ENCODE measurements at places on chromosomes 13 and 19.

GRCh38 chr19:57576661-57577060 is 2.0 kb downstream of the ZNF416 start:
- no peak for DNase-seq

DNA sequence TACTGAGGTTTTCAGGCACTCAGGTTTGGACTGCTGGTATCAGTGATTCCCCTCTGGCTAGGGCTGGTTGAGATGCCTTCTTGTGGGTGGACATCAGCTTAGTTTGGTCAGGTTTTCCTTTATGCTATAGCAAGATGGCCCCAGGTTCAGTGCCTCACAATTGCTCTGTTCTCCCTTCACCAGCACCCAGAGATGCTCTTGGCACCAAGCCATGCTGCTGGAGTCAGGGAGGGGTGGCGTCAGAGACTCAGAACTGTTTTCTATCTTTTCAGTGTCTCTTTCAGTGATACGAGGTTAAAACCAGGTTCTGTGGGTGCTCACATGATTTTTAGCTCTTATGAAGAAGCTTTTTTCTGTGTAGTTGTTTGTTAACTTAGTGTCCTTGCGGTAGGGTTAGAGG is 96.9 kb downstream of the NBEA start:
- DNase-seq, result no peak

DNA sequence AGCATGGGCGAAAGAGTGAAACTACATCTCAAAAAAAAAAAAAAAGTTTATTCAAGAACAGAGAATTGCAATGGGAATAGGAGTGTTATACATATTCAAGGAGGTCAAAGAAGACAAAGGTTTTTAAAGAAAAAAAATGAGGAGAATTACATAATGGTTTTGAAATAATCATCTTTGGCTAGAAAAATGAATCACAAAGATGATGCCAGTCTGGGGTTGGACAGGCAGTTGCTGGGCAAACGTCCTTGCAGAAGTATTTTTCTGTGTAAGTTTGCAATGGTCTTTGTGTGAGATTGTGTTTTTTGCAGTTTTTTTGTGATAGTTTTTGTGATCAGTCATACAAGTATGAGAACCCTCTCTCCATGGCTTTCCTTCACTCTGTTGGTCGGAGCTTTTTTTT is 23.7 kb downstream of the LYPD3 start:
- DNase-seq, result no peak

- DNase-seq, result no peak
These were observed 17.5 kb downstream of the SYDE1 start for GRCh38 chr19:15124572-15125231.

DNA sequence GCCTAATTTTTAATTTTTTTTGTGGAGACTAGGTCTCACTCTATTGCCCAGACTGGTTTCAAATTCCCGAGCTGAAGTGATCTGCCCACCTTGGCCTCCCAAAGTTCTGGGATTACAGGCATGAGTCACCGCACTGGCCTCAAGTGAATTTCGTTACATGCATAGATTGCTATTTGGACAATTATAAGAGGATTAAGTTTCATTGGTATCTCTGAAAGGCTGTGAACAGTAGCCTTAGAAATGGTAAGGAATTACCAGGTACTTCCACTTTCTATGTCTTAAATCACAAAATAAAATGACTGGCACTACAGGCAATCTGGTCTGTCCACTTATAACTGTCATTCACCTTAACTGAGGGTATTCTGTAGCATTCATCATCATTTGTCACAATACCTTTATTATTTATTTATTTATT is 2.9 kb upstream of the CCDC9 start:
- DNase-seq, result no peak

DNA sequence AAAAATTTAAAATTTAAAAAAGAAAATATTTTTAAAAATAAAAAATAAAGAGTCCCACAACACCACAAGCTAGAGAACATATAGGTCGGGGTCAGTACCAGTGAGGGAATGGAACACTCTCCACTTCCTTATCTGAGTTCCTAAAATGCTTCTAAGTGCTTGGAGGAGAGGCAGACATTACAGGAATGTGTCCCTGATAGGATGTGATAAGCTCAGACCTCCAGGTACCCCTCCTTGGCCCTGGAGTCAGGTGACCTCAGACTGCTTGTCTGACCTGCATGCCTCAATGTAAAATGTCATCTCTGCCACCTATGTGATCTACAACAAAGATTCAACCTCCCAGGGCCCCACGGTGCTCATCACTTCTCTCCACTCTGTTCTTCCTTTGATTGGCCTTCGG is 2.8 kb downstream of the ZNF814 start:
- DNase-seq, result no peak
